Activated CD4-positive, CD25-positive, alpha-beta regulatory T cell treated with anti-CD3 and anti-CD28 coated beads, Interleukin-2, amount 50 U/mL, for 24 hours (primary cell): ENCODE measurements at places on chromosomes 12 and 14.

DNA sequence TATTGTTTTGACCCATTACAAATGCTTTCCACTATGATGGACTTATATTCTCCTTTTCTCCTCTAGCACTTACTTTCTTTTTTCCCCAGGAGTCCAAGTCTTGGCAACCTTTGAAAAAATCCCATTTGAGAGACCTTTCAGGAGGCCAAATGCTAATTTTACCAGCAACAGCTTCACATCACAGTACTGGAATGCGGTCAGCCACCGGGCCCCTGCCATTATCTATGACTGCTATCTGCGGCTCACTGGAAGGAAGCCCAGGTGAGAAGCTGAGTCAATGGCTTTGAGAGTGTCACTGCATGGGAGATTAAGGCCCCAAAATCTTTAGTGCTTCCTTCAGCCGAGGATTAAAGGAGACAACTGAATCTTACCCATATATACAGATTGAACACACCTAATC, 64.2 kb downstream of the ERGIC2 start:
- no peak for ATAC-seq

DNA sequence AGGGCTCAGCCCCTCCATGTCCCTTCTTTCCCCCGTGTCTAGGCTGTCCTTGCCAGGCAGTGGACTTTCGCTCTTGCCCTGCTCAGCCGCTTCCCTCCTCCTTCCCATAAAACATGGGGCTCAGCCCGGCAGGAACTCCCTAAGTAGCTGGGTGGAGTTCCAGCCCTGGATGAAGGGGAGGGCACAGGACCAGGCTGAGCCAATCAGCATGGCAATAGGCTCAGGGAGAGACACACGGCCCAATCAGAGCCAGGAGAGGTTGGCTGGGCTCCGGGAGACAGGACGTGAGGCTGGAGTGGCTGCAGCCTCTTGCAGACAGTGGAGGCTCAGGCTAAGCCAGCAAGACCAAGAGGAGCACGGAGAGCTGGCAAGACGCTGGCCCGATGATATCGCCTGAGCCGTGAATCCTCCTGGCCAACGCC, 54.3 kb downstream of the GALNT9 start:
- ATAC-seq = no peak

GRCh38 chr12:61821381-61821780, 438.8 kb upstream of the USP15 start:
- ATAC-seq = no peak

DNA sequence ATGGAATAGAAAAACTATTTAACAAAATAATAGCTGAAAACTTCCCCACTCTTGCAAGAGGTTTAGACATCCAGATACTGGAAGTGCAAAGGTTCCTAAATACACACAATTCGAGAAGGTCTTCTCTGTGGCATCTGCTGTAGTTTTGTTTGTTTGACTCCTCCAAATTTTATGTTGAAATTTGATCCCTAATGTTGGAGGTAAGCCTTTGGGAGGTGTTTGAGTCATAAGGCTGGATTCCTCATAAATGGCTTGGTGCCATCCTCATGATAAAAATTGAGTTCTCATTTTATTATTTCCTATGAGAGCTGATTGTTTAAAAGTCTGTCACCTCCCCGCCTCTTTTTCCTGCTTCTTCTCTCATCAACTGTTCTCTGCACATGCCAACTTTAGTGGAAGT, 182.7 kb downstream of the MYRFL start:
- ATAC-seq = no peak

GRCh38 chr12:114319422-114319821, 86.5 kb downstream of the TBX5 start:
- ATAC-seq = no peak

GRCh38 chr12:69649529-69649928, 38.8 kb upstream of the LRRC10 start:
- no peak for ATAC-seq

DNA sequence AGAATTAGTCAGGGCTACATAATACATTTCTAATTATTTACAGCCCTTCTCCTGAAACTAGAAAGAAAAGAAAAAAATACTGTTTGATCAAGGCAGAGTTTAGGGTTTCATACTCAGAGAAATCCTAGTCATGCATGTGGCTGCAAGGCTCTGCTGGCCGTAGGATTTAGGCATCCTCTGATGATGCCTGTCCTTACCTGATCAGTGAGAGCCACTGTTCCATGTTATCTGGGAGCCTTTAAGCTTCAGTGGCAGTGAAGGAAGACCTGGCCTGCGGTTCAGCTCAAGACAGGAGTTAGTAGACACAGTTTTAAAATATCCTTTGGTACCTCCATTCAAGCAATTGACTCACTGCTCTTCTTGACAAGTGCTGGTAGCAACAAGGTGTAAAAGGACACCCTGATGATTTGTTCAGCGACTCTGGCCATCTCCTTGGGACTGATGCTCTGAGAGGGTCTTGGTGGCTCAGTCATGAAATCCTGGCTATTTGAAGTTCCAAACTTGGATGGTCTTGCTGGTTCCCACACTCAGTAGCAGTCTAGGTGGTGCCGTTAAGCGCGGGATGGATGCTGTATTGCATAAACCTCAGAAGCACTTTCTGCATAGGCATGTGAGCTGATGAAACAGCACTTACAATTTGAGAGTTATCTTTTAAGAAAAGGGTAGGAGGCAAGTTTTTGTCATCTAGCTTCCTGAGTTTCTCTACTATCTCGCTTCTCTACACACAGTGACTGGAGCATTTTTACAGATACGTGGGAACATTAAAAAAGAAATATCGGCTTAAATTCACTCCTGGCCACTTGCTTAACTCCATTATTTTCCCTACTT, 162.0 kb downstream of the SAMD4A start:
- no peak for ATAC-seq

GRCh38 chr14:35855876-35856481, 29.8 kb downstream of the BRMS1L start:
- ATAC-seq = no peak

GRCh38 chr12:9944391-9944790, 12.2 kb upstream of the CLEC2A start:
- ATAC-seq = no peak

DNA sequence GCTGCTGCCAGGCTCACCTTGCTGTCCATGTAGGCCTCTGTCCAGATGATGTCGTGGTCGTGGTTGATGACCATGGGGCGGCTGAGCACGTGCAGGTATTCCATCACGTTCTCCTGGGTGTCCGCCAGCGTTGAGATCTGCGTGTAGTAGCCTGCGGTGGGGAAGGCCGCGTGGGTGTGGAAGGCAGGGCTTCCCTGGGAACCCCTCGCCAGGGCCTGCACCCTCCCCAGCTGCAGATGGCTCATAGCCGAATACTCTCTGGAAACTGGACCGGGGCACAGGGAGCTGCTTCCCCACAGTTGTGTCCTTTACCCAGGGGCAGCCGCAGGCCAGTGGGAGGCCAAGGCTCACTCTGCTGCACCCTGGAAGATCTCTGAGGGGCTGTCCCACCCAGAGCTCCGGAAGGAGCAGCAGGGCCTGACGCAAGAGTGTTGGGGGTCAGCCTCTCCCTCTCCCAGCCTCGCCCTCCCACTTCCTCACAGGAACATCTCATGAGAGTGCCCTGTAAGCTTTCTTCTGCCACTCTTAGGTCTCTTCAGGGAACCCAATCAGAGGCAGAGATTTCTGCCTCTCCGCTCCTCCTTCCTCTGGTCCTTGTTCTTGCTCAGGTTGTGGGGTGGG, 35.5 kb downstream of the CACNA2D4 start:
- ATAC-seq = no peak

- peak; percentile 46 for ATAC-seq
Measured at GRCh38 chr12:45670346-45671065, 59.0 kb upstream of the ARID2 start.

- ATAC-seq = no peak
Measured at GRCh38 chr12:10926269-10926668, 2.8 kb upstream of the PRH2 start.

DNA sequence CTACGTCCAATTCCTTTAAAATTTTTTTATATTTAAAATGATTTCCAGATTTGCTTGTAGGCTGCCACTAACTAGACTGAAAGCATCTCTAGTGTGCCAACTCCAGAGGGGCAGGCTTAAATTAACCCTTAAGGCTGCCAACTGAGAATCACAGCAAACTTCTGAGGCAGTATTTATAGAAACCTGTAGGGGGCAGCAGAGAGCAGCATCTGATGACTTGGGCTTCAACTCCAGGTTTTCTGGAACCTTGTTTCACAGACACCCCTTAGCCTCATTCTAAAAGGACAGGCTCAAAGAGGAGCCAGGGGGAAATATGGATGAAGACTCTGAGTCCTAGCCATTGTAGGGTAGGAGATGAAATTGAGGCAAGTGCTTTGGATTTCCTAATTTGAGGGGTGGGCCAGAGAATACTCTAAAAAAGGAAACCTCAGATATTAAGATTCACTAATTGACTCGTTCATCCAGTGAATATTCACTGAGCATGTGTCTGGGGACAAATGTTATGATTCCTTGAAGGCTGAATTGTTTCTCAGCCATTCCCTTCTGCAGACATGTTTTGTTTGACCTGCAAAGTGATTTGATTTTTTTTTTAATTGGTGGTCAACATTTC, 63.3 kb upstream of the HSPB8 start:
- no peak for ATAC-seq

- no peak for ATAC-seq
Measured at GRCh38 chr14:72643317-72643801, 250.5 kb downstream of the DPF3 start.

- no peak for ATAC-seq
Measured at GRCh38 chr12:22610131-22610530, 14.8 kb upstream of the ETNK1 start.

DNA sequence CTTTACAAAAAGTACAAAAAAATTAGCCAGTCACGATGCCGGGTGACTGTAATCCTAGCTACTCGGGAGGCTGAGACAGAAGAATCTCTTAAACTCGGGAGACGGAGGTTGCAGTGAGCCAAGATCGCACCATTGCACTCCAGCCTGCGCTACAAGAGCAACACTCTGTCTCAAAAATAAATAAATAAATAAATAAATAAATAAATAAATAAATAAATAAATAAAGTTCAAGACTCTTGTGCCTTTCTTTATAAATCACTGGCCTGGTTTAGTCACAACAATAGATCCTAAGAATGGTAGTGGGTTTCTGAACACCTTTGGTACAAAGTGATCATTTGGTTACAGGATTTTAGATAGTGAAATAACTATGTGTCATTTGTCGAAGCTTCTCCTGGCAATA, 46.1 kb downstream of the ARL1 start:
- no peak for ATAC-seq

DNA sequence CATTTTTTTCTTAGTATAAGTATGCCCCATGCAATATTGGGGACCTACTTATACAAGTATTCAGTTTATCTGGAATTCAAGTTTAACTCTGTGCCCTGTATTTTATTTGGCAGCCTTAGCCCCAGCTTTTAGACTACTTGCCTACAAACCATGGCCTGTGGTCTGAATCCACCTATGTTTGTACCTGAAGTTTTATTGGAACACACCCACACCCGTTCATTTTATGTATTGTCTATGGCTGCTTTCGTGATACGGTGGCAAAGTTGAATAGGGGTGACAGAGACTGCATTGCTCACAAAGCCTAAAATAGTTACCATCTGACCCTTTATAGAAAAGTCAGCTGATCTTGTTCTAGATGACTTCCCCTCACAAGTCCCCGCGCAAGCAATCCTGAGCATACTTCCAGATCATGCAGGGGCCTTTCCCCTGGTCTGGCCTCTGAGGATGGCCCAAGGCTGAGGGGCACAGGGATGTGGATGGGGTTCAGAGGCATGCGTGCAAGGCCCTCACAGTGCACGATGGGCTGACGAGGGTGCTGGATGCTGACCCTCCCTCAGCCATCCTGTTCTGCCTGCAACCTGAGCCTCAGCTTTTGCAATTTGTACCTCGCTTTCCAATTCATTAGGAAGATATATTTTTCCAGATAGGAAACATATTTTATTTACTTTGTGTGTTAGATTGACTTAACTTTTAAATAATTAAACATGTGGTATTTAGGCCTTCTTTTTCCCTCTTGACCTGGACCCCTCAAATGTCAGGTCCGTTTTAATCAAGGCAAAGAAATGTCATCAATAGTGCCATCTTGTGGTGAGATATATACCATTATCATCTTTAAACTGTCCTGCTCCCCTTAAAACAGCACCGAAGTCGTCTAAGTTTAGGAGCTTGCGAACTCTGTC, 527.3 kb upstream of the CCDC196 start:
- no peak for ATAC-seq

DNA sequence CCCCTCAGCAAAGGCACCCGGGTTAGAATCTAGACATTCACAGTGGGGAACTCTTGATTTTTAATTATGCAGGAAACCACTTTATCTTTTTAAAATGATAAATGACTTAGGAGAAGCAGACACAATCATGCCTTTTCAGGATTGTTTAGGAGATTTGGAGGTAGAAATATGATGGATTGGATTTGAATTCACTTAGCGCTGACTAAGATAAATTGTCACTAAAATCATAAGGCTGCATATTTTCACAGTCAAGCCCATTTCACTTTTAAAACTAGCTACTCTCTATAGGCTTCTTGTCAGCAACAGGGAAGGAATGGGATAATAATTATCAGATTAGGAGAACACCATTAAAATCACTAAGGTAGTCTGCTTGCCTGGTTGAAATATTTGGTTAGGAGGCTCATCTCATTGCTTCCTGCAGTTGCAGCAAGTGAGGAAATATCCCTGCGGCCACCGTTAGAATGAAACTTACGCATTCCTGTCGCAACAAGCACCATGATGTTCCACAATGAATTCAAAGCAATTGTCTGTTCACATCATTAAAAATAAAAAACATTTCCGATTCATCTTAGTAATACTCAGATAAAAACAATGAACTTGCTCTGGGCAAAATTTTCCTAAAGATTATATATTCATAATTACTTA, 31.9 kb downstream of the DACT1 start:
- no peak for ATAC-seq

DNA sequence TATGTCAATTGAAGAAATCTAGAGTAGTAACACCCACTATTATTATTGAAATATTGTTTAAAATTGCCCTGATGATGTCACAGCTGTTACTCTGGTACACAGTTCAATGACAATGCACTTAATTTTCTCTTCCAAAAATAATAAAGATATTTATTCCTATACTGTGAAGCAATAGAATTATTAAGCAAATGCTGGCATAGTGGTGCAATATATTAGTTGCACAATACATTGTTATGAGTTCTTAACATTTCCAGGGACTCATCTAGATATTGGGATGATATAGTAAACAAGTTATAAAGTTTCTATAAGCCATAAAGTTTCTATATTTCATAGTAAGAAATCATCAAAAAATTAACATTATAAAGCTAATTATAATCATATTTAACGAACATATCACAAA, 897.8 kb downstream of the LRFN5 start:
- ATAC-seq = no peak

- ATAC-seq = no peak
Measured at GRCh38 chr14:36316131-36316530, 4.3 kb downstream of the MBIP start.

DNA sequence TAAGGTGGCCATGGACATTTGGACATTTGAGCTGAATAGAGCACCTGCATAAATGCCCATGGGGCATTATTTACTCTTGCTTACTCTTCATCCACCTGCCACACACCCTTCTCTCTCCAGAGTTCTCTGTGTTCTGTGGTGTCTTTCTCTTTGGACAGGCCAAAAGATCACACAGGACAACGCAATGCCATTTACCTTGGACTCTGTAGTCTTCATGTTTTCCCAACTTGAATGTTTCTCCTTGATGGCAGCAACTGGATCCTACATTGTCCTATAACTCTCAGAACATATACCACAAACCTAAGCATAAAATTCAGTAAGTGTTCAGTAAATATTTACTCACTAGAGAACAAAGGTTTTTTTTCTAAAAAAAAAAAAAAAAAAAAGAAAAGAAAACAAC, 41.7 kb upstream of the PTHLH start:
- no peak for ATAC-seq
